CD8-positive, alpha-beta T cell (primary cell): ENCODE measurements at places on chromosomes 7 and 10.

- DNase-seq: no peak
These were observed 5.5 kb downstream of the ADCK2 start for GRCh38 chr7:140678081-140678815.

DNA sequence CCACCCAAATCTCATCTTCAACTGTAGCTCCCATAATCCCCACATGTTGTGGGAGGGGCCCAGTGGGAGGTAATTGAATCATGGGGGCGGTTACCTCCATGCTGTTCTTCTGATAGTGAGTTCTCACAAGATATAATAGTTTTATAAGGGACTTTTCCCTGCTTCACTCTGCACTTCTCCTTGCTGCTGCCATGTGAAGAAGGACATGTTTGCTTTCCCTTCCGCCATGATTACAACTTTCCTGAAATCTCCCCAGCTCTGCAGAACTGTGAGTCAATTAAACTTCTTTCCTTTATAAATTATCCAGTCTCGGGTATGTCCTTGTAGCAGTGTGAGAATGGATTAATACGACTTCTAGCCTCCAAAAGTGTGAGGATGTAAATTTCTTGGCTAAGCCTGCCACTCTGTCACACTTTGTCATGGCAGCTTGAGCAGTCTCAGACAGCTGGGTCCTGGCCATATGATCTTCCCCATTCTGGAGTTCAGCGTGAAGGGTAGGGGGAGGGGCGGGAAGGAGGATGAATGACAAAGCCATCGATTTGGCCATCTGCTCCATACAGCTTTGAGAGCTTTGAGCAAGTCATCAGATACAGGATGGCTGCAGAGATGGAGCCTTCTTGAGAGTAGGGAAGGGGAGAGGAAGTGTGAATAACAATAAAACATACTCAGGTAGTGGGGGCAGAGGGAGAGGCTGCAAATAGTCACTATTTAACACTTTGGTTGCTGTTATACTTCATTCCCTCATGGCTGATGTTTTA lies 19.1 kb upstream of the INPP5F start:
- no peak for DNase-seq

GRCh38 chr7:93646538-93646937 lies 72.0 kb upstream of the CALCR start:
- no peak for DNase-seq

- DNase-seq: no peak
These were observed 42.4 kb downstream of the POT1 start for GRCh38 chr7:124887247-124887646.
